IPS DF 6.9 (cell line): ENCODE measurements at places on chromosomes 7 and 10.

- DNase-seq = no peak
Measured at GRCh38 chr10:1243486-1244234, 187.5 kb downstream of the WDR37 start.

DNA sequence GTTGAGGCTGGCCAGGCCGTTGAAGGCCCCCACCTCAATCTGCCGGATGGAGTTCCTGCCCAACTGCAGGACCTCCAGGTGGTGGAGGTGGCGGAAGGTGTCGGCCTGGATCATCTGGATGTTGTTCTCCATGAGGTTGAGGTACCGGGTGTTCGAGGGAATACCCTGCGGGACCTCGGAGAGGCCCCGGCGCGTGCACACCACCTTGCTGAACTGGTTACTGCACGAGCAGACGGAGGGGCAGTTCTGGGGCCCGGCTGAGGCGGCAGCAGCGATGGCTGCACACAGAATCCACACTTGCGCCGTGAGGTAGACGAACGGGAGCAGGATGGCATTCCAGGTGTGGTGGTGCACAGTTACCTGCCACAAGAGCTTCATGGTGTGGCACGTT, 979 bp downstream of the LRRC4 start:
- DNase-seq = no peak

GRCh38 chr10:89684604-89685003, 16.8 kb upstream of the KIF20B start:
- DNase-seq = no peak

GRCh38 chr10:103616705-103617601, 123.4 kb downstream of the NEURL1 start:
- DNase-seq = no peak

GRCh38 chr7:143048827-143049226, 3.3 kb upstream of the OR6V1 start:
- no peak for DNase-seq

GRCh38 chr10:508726-509125, 180.7 kb downstream of the DIP2C start:
- DNase-seq = no peak

DNA sequence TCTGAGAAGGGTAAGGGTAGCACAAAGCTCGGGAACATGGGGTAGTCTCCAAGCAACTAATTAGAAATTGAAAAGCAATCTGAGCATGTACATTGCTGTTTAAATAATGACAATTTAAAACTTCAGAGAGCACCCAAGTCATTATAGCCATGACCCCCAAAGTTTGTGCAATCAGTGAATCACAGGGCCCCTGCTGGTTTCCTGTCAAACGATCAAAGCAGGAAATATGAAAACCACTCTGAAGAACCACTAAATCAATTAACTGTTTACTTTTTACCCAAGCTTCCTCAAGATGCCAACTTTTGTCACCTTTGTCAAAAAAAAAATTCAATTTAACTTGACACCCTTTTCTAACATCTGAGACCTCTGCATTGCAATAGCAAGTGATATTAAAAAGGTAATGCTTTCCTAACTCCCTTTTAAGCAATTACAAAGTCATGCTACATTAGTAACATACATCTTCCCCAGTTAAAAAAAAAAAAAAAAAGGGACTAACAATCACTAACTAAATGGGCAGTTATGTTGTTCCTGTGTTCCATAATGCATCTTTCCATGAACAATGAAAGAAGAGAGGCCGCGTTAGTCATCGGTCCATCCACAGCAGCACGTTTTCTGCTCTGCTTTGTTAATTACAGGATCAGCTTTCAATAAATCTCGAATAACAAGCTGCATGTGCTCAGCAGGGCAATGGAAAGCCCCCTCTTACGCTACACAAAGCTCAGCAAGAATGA, 80.6 kb downstream of the ETV1 start:
- no peak for DNase-seq

- DNase-seq = no peak
Measured at GRCh38 chr7:137386966-137387365, 43.4 kb upstream of the PTN start.

DNA sequence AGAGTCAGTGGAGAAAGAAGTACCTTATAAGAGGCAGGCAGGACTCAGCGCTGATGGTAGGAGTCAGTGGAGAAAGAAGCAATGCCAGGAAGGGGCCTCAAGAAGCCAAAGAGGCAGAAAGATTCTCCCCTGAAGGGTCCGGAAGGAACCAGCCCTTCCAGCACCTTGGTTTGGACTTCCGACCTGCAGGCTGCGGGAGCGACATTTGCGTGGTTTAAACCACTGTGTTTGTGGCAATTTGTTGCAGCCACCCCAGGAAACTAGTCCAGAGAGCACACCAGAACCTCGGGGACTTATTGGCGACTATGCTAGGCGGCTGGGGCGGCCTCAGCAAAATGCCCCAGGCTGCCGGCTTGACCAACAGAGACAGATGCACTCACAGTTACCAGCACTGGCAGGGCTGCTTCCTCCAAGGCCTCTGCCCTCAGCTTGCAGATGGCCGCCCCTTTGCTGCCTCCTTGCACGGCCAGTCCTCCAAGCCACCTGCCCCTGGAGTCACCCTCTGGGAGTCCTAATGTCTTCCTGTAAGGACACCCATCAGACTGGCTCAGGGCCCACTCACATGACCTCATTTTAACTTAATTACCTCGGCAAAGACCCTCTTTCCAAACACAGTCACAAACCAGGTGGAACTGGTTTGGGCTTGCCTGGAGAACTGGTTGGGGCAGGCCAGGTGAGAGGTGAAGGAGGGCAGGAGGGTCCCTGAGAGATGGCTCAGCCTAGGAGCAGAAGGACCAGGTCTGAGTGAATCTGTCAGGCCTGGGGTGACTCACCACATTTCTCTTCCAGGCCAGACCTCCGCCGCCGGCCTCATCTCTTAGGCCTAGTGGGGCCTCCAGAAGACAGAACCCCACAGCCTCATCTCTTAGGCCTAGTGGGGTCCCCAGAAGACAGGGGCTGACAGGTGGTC, 26.1 kb downstream of the CALML3 start:
- no peak for DNase-seq

DNA sequence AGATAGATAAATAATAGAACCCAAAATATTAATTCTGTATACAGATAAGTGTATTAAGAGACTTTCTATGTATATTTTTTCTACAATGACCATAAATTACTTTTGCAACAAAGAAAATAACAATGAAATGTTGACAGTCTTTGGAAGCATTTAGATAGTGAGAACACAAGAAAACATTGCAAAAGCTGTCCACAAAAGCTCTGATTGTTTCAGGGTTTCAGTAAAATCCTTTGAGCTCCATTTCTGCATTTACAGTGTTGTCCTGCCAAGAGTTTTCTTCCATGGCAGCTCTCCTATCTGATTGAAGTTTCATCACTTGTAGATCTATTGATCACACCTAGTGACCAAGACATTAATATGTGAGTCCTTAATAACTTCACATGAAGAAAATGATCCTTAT, 321.8 kb downstream of the GPR37 start:
- DNase-seq = no peak

GRCh38 chr10:77082601-77083252, 554.9 kb downstream of the KCNMA1 start:
- DNase-seq = peak; percentile 57

- DNase-seq = no peak
Measured at GRCh38 chr7:6637544-6638229, 569 bp downstream of the ZNF316 start.

DNA sequence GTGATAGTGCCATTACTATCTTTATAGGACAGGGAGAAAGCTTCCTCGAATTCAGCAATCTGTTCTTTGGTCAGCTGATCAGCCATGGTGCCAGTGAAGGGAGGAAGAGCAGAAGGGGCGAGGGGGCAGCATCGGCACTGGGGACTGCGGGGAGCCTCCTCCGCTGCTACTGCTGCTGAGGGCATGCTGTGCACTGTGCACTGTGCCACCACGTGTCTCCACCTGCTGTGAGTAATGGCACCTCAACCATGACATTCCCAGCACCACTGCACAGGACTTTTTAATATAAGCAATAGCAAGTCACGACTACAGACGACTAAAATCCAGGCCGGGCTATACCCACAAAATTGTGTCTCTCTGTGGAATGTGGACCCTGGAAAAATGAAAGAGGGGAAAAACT, 105.0 kb upstream of the LANCL2 start:
- DNase-seq = no peak

- no peak for DNase-seq
Measured at GRCh38 chr7:924541-925231, 29.8 kb downstream of the ADAP1 start.

DNA sequence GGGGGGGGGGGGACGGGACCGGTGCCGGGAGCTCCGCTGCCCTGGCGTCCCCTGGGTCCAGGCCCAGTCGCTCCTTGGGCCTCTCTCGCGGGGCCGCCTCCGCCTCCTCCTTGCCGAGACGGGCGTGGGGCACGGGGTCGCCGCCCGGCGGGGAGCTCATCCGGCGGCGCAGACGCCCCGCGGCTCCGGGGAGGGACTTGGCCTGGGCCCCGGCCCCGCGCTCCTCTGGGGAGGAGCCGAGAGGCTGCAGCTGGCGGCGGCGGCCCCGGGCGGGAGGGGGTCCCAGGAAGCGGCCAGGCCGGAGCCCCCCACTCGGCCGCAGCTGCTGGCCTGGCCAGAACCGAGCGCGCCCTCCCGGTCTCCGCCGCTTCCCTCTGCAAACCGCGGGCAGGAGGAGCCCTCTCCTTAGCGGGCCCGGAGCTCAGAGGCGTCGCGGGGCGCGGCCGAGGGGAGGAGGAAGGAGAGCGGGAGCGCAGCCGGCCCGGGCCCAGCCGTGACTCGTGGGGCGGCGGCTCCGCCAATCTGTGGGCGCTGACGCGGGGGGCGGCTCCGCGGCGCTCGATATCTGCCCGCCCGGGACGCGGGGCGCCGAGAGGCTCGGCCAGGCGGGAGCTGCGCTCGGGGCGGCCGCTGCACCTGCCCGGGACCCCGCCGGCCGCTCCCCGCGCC, at the start of gene FAM20C:
Gene FAM20C, plus strand, starts transcription at position 591 of the 669 bp plus-strand sequence. CDS start 629 bp downstream, outside the sequence.
- DNase-seq = no peak

GRCh38 chr7:100546926-100547800, 8.2 kb downstream of the AGFG2 start:
- no peak for DNase-seq

DNA sequence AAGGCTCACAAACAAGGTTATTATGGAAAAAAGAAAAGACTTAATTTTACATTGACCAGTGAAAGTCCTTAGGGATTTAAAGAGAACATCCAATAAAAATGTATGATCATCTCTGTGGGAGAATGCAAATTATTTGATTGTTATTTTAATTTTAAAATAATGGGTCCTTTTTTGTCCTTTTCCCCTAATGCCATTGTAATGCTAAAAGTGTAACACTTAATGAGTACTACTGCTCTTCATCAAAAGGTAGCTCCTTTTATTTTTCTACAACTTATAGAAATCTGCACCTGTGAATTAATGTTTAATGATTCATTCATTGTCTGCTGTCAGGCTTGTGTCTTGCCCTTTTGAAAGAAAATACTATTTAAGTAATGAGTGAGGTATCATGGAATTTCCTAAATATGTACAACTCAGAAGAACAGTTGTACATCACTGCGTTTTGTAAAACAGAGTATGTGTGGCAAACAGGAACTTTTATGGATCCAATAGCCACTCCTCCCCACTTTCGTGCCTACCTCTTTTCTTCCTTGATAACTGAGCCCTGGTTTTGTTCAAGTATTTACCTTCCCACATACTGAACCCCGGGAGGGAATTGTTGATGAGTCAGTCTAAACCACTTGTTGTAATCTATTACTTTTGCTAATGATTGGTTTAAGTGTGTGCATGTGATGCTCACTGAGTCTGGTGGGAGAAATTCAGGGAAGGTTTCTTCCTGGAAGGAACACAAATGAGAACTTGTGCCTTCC, 19.9 kb upstream of the TRUB1 start:
- no peak for DNase-seq

GRCh38 chr7:155557778-155558177, 11.4 kb upstream of the CNPY1 start:
- no peak for DNase-seq

GRCh38 chr10:4887501-4887900, 61.5 kb downstream of the AKR1E2 start:
- DNase-seq = no peak

- DNase-seq = no peak
Measured at GRCh38 chr10:122273966-122274545, 3.0 kb downstream of the BTBD16 start.

DNA sequence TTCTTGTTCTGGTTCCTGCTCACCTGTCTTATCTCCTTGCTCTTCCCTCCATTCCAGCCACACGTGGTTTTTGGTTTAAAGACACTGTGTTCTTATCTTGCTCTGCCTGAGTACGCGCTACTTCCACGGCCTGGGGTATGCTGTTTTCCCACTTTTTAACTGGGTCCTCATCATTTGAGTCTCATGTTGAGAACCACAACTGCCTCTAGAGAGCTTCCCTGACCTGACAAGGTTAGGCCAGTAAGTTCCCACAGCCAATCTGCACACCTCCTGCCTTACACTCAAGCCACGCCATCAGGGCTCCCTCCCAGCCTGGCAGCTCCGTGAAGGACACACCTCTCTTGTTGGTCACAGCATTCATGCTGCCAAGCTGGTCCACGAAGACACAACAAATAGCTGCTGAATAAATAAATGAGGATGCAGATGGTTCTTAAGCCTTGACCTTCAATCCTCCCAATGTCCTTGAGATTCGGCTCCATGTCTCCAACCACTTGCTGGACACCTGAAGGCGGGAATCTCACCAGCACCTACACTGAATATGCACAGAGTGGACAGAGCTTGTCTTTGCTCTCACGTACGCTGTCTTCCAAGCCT, 201.7 kb upstream of the KLF14 start:
- no peak for DNase-seq

DNA sequence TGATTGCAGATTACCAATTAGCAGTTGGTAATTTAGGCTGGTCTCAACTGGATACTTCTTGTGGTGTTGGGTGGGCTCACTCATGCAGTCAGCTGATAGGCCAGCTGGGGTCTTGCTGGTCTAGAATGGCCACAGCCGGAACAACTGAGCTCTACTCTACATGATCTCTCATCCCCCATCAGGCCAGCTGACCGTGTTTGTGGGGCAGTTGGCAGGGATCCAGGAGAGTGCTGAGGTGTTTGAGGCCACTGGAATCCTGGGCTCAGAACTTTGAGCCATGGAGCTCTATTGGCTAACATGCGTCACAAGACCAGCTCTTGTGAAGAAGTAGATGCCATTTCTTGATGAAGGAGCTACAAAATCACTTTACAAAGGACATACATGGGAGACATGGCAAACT, 242.4 kb downstream of the GFRA1 start:
- DNase-seq = no peak

DNA sequence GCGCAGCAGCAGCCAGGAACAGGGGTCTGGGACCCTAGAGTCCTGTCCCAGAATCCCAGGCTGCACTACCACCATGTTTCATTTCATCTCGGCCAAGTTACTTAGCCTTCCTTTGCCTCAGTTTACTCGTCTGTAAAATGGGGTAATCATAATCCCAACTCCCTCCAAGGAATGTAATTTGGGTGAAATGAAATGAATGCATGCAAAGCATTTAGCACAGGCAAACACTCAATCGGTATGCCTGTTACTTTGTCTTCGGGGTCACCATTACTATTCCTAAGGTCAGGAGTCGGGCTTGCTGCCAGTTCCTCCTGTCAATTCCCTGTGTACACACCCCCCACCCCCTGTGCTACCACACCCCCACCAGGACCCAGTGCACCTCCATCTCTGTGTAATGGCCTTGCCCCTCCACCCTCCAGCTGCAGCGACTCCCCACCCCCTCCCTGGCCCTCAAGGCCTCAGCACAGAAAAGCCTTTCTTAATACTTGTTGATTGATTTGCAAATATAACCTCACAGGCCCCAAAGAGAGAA, 1.7 kb downstream of the TNS3 start:
- DNase-seq = no peak
